ENCODE measurements at places on chromosomes 7 and 10.

GRCh38 chr10:80986596-80986995, 448.9 kb downstream of the SH2D4B start:
- DNase-seq, result no peak

DNA sequence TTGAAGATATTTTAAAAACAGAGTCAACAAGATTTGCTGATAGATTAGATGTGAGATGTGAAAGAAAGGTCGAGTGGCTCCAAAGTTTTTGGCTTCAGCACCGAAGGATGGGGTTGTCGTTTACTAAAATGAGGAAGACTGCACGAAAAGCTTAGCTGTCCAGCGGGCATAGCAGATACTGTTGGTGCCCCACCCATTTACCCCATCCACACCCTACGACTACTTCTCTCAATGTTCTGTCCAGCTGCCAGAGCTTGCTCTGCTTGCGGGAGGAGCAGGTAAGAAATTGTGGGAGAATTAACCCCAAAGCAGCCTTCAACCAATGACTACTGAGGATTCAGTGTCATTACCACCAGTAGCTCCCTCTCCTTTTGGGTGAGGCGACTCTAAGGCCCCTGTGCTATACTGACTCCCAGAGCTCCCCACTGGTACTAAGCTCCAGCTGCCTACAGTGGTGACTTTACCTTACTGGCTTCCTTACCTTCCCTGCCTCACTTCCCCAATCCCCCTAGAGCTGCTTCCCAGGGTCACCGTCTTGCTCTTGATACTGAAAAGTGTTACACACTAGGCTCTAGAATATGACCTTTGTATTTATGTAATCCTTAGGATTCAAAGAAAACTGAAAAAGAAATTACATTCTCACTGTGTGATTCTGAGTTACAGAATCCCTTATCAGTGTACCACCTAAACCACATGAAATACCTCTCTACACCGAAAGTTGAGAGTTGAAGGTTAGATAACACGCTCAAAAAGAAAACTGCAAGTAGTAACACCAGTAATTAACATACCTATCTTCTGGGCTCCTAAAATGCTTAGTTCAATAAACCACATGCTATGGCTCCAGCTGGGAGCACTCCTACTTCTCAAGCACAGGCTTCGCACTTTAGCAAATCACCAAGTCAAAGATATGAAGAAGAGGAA, 22.3 kb downstream of the CACUL1 start:
- no peak for DNase-seq

- DNase-seq, result no peak
Measured at GRCh38 chr10:14611968-14612693, 162.6 kb downstream of the FAM107B start.

DNA sequence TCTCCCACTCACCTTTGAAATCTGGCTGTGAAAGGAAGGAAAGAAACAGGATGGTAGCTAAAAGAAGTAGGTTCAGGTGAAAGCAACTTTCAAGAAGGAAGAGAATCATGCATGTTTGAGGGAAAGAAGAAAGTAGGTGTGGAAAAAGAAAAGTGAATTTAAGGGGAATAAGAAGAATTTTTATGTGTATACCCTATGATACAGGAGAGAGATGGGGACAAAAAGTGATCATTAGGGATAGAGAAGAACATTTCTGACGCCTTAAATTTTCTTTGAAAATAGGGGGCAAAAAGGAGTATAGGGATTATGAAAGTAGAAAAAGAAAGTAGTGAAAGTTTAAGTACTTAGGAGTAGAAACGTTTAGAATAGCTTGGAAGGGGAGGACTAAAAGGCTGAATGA, 15.2 kb downstream of the KRIT1 start:
- DNase-seq, result no peak
